ENCODE measurements at places on chromosomes 16 and 17.
A peak's percentile ranks its signal among the peaks of the same experiment; 100 is the strongest.

DNA sequence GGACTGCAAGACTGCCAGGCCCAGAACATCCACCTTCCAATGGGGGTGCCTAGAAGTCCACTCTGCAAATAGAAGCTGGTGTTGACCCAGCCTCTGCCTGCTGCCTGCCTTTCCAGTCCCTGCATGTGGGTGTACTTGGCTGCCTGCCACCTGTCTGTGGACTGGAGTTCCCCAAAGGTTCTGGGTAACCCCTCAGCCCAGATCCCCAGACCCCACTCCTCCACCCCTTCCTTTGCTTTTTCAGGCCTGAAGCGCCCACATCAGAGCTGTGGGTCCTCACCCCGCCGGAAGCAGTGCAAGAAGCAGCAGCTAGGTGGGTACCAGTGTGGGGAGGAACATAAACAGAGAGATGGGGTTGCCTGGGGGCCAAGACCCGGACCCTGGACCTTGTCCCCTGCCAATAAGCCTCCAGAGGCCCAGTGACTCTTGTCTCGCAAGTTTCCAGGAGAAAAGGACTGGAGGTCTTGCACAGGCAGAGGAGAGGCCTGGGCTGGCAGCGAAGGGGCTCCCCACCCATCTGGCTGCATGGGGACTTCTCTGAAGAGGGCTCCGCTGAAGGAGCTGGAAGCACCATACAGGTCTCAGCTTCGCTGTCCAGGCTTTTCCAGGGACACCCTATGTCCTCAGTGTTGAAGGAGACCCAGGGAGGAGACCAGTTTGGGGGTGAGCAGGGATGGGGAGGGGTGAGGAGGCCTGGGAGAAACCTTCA, 34.3 kb downstream of the NLRC5 start:
- DNase-seq = peak; percentile 73

- DNase-seq = no peak
These were observed 11.4 kb upstream of the ITPRIPL2 start for GRCh38 chr16:19102187-19102872.

DNA sequence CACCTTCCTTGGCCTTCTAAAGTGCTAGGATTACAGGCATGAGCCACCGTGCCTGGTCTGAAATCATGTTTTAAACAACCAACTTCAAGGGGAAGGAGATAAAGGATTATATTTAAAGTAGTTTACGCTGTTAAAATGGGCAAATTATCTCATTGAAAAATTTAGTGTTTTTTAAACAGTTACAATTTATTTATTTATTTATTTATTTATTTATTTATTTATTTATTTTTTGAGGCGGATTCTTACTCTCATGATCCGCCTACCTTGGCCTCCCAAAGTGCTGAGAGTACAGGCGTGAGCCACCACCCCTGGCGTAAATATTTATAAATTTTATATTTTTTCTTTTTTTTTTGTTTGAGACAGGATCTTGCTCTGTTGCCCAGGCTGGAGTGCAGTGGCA, 22.2 kb downstream of the CDK12 start:
- no peak for DNase-seq

- no peak for DNase-seq
These were observed 390 bp downstream of the FOXL1 start for GRCh38 chr16:86578611-86579267.

GRCh38 chr16:59249011-59249410, 514.9 kb upstream of the GOT2 start:
- DNase-seq = no peak

- no peak for DNase-seq
These were observed 473.1 kb downstream of the GRIN2A start for GRCh38 chr16:9708972-9709620.

GRCh38 chr16:391885-392335, 5.1 kb upstream of the NME4 start:
- DNase-seq = peak; percentile 55

GRCh38 chr16:23245268-23245667, 56.8 kb upstream of the SCNN1B start:
- no peak for DNase-seq

DNA sequence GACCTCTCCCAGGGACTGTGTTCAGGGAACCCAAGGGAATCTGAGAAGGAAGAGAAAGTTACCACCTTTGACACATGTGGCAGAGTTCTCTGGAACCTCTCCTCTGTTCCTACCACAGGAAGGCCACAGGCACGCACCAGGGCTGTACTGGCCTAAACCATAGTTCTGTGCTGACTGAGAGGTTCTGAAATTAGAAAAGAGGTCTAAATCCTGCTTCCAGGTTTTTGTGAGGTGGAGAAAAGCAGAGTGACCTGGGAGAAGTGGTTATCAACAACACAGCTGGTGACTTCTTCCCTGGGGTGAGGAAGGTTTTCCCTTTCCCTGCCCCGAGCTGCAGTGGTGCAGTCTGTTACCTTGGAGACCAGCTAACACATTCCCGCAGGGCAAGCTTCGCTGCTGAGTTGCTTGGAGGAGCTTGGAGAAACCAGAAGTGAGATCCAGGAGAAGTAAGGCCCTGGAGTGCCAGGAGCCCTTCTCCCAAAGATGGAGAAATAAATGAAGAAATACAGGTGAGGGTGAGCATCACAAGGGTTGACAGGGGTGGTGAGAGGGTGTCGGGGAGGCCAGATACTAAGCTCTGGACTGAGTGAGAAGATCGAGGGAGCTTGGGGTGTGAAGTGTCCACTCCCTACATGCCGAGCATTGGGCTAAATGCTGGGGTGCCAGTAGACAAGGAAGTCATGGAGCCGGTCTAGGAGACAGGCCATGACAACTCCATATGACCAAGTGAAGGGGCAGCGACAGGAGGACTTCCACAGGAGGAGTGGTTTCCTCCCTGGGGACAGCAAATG, at the start of gene VWA3A:
Gene VWA3A, plus strand, starts transcription at position 399 of the 791 bp plus-strand sequence. Its CDS starts 97 bp downstream, at position 496.
- no peak for DNase-seq

DNA sequence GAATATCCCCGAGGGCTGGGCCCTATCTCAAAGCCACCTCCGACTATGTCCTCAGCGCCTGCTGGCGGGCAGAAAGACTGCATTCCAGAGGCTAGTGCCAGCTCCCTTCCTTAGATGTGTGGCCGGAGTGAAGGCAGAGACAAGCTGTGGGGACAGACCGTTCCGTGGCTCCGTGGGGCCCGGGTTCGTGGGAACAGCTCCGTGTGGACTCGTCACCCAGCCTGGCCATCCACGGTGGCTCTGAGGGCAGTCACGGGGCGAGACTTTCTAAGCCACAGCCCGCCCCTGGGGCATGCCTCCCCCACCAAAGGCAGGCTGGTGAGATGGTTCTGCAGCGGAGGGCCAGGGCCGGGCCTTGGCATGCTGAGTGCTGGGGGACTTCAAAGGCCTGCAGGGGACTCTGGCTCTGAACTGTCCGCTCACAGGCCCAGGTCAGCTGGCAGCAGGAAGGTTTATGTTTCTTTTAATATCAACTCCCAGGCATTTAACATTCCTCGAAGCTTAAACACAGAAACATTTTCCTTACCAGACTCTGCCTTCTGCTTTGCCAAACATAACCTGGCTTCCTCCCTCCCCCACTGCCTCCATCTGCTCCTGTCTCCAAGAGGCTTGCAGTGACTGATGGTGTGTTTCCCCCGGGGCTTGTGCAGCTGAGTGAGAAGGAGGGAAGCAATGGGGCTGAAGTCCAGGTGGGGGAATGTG, 50.4 kb downstream of the TIMM22 start:
- DNase-seq = no peak

DNA sequence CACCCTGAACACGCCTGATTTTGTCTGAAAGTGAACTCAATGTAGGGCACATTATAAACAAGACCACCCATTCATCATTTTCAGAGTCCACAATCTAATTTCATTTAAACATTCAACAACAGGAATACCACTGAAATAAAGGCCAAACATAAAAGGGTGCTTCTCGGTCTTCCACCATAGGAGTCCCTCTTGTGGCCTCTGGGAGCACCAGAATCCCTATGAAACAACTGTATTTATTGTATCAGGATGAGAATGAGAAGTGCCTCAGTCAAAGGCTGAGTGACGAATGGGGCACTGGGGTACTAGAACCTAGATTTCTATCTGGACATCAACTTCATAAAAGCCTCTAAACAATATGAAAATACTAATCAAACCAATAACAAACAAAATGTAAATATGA, 40.4 kb downstream of the NXPH3 start:
- no peak for DNase-seq

DNA sequence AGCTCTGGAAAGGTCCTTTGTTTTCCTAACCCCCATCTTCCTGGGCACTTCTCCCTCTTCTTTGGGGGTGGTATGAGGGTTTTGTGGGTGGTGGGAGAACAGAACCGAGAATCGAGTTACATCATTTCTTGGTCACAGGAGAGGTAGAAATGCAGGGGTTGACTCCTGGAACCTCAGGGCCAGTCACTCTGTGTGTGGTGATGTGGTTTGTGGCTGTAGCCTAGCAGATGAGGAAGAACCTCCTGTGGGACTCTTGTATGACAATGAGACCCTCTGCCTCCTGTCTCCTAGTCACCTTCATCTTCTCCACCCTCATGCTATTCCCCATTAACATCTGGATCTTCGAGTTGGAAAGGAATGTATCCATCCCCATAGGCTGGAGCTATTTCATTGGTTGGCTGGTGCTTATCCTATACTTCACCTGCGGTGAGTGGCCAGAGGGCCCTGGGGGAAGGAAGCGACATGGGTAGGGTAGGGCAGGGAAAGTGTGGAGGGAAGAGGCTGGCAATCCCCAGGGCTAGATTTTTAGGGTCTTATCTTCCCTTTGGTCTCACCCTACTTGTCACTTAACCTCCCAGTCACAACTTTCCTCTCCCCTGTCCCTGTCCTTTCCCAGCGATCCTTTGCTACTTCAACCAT, 5.5 kb downstream of the ODF4 start:
- no peak for DNase-seq

DNA sequence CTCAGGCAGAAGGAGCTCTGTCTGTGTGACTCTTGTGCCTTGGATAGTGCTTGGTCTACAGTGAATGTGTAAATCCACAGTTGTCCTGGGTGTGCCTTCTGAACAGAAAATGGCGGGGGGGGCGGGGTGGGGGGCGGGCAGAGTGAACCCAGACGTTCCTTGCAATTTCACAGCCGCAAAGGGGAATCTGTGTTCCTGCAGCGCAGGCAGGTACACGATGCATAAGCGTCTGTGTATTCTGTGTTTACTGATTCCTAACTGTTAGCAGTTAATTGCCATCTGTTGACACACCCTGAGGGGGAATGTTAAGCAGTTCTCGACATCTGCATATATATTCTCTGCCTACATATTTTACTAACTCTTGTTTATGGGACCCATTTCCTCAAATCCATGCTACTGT, 123.5 kb upstream of the ZFHX3 start:
- DNase-seq = no peak

GRCh38 chr17:67067571-67068482, 23.5 kb downstream of the CACNG1 start:
- DNase-seq = no peak

GRCh38 chr16:15765880-15766279, 90.9 kb downstream of the MYH11 start:
- DNase-seq = no peak

GRCh38 chr17:40750391-40750790, 4.7 kb downstream of the KRT25 start:
- DNase-seq = no peak

DNA sequence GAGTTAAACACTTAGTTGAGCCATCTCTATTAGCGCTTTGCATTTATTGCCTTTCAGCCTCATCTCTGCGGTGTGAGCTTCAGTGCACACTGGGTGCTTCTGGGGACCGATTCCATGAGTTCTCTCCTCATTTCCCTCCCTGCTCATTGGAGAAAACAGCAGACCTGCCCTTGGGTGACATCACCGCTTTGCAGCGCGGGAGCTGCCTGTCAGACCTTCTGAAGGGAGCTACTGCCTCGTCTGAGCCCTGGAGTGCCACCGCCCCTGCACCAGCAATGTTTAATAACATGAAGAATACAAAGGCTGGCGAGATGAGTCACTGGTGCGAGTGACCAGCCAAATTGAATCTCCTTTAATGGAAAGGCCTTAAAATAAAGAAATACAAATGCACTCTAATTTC, 30.2 kb upstream of the CPPED1 start:
- no peak for DNase-seq

- no peak for DNase-seq
These were observed 46.6 kb upstream of the TANC2 start for GRCh38 chr17:62919388-62919787.

- DNase-seq = no peak
These were observed 105.7 kb downstream of the CDH13 start for GRCh38 chr16:82732461-82732860.

- no peak for DNase-seq
These were observed 62.1 kb downstream of the GPRC5B start for GRCh38 chr16:19822533-19822932.

- DNase-seq = no peak
These were observed 78.3 kb upstream of the ASIC2 start for GRCh38 chr17:33371377-33371776.

GRCh38 chr16:50731130-50731988, 10.5 kb upstream of the CYLD start:
- no peak for DNase-seq

GRCh38 chr17:81437191-81437651, 42.0 kb downstream of the BAHCC1 start:
- no peak for DNase-seq

DNA sequence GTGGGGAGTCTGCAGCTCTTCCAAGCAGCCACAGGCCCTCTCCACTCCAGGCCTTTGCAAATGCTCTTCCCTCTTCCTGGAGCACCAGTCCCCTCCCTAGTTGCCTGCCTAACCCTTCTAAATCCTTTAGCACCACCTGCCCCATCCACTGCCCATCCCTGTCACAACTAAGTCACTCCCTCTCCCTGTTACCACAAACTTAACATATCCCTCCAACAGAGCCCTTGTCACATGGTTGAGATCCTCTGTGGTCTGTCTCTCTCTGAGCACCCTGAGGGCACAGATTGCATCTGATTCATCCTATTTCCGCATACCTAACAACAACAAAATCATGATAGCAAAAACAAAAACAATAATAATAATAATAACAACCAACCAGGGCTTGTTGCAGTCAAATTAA, 11.0 kb upstream of the BEAN1 start:
- DNase-seq = no peak

GRCh38 chr16:61957075-61957855, 79.0 kb downstream of the CDH8 start:
- DNase-seq = no peak

- no peak for DNase-seq
These were observed 4.0 kb upstream of the NAE1 start for GRCh38 chr16:66834746-66835145.

DNA sequence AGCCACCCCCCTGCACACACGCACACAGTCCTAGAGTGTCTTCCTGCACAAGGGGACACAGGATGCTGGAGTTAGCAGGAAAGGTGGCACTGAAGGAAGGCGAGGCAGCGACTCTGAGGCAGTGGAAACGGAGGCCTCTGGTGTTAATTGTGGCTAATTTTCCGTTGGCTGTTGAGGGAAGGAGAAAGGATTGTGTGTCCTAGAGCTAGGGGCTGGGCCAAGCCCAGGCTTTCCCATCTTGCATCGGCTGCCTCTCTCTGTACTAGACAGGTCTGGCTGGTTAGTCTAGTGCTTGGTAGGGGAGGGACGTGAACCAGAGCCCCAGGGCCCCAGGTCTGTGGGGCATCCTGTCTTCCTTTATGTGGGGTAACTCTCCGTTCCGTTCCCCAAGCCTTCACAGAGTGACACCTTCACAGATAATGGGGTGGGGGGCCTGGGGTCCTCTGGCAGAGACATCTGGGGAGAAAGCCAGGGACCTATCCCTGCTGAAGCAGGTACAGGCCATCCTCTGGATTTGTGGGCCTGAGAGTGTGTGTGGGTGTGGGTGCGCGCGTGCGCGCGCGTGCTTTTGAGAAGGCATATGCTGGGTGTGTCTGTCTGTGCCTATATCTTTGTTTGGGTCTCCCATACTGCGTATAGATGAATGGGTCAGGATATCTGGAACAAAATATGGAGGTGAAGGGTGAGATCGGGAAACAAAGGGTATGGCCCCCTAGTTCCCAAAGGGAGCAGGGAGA, at the start of gene CHD3:
Gene CHD3, plus strand, starts transcription at position 606 of the 737 bp plus-strand sequence. CDS start 212 bp downstream, outside the sequence.
- peak; percentile 13 for DNase-seq

- DNase-seq = no peak
These were observed 116.5 kb downstream of the SOCS1 start for GRCh38 chr16:11139326-11140097.

Data from T-helper 9 cell (primary cell).